Posterior vena cava (tissue), 2 donors: ENCODE measurements at places on chromosomes 5 and 9. TPM values are rescaled to one million over a fixed set of nuclear protein-coding genes. Genes with fewer than 3 reads are reported as not detected.

DNA sequence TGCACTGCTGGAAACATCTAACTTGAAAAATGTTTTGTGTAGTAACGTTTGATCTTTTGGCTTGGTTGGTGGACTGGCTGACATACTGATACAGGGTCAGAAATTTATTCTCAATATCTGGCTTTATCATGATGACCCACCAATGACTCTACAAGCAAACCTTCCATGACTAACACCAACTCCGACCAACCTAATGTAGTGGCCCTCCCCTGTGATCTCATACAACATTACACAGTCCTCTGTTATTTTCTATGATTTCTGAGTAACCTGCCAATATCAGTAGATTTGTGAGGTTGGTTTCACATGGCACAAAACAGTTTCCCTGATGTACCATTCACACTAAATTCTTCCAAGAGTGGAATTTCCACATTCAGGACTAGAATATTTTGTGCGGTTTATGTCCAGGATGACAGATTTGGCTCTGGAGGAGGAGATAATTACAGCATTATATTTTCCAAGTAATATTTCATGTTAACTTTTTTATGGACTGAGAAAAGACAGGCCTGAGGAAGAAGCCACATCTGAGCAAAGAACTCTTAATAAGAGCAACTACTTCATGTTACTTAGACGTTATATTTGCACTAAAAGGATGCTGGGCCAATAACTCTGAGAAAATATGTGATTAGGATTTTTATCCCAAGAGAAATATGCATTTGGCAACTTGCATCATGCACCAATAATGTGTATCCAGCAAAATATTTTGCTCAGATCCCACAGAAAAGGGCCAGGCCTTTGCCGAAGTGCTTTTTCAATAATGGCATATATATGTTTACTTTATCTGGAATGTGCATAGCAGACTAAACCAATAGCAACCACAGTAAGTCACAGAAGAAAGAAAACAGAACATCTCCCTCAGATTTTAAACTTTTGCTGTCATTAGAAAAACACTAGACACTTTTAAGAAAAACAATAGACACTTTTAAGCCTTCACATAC, 273.4 kb downstream of the KCNN2 start:
- no peak for DNase-seq

- no peak for DNase-seq
Observed at GRCh38 chr9:123358181-123358905, 2.3 kb downstream of the CRB2 start.

GRCh38 chr5:155591273-155591672, 577.7 kb downstream of the KIF4B start:
- DNase-seq: no peak

- peak; percentile 53 for DNase-seq
Observed at GRCh38 chr5:178396796-178397720, 164.5 kb upstream of the PHYKPL start.

DNA sequence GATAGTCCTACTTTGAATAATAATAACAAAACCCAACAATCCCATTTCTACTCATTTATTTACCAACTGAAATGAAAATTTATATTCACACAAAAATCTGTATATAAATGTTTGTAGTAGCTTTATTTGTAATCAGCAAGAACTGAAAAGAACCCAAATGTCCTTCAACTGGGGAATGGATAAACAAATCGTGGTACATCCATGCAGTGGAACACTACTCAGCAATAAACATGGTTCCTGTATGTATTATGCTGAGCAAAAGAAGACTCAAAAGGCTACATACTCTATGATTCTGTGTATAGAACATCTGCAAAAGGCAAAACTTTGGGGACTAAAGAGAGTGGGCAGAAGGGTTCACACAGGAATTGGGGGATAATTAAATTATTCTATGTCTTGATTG, 136.1 kb upstream of the HAND1 start:
- no peak for DNase-seq

GRCh38 chr9:99116003-99116411, 11.1 kb downstream of the TGFBR1 start:
- DNase-seq: no peak

GRCh38 chr9:127921557-127922120, 4.8 kb upstream of the ST6GALNAC4 start:
- peak; percentile 93 for DNase-seq

DNA sequence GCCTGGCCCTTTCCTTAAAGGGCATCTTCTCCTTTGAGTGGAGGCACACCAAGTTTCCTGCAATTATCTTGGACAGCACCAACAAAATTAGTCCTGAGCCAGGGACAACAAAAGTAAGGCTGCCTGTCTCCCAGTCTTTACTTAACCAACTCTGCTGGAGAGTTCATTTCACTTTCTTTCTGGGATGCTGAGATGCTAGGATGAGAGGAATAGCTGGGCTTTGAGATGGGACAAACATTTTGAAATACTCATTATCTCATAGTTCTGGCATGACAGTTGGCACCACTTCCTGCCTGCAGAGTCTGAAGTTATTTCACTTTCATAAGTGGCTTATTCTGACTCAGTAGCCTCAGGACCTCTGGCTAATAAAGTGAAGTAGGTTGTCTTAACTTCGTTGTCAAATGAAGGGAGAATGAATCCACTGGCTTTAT, 157.0 kb downstream of the C9orf152 start:
- no peak for DNase-seq

DNA sequence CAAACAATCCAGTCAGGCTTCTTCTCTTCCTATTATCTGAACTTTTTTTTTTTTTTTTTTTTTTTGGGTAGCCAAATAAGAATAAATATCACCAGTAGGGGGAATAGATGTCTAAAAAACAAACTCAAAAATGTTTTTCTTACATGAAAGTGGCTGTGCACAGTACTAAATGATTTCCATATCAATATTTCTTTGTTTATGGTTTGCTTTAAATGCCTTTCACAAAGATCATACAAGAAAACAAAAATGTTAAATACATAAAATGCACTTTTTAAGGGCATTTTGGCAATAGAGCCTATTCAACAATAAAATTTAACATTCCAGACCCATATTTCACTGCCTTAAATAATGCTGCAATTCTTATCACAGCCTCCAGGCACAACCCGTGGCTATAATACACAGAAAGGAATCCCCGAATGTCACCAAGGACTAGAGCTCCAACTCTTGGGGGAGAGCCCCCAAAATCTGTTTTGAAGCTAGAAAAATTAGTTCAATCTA, 91.1 kb upstream of the TBCA start:
- DNase-seq: no peak

GRCh38 chr5:117892360-117892759, 1096.0 kb downstream of the DTWD2 start:
- DNase-seq: no peak

DNA sequence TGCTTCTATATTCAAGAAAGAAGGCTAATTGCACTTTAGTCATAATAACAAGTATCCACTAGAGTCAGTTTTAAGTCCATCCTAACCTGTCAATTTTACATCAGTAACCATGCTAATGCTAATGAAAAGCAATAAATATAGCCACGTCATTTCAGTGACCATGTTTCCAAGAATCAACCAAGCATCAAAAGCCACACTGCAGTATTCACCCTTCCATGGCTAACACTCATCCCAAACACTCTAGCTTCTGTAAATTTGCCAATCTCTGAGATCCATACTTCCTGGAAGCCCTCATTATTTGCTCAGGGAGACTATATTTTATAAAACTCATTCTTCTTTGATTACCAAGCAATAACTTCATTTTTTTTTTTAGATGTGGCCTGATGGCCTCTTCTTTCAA, 712.0 kb downstream of the CETN3 start:
- DNase-seq: no peak

DNA sequence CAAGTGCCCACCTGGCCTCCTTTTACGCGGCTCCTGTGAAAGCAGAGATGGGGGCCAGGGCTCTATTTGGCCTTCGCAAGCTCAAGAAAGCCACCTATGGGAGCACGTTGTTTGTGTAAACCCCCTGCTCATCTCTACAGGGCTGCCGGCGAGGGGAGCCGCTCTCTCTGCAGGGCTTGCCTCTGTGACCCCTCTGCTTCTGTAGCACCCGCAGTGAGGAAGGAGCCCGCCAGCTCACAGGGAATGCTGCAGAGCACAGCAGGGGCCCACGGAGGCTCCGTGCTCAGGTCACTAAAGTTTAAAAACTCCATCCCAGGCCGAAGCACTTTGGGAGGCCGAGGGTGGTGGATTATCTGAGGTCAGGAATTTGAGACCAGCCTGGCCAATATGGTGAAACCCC, 376.8 kb downstream of the IRX2 start:
- DNase-seq: peak; percentile 52

GRCh38 chr9:134052491-134052890, 15.3 kb downstream of the BRD3 start:
- DNase-seq: no peak

- DNase-seq: no peak
Observed at GRCh38 chr9:98775831-98776441, 20.4 kb downstream of the ANKS6 start.

- no peak for DNase-seq
Observed at GRCh38 chr5:173590436-173591055, 25.9 kb downstream of the BOD1 start.

DNA sequence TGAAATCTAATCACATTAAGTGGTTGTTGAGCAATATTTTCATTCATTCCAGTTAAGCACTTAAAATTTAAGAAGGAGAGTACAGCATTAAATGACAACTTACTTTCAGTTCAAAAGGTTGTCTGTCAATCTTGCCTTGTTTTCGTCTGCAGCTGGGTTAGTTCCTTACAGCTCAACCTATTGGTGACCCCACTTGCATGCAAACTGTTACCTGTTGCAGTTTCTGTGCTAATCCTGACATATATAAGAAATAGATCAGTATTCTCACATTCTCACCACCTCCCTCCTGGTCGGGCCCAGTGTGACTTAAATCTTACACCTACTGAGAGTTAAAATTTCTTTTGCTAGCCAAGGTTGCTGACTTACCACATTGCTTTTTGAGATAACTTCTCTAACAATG, 191.8 kb upstream of the SMC2 start:
- no peak for DNase-seq

DNA sequence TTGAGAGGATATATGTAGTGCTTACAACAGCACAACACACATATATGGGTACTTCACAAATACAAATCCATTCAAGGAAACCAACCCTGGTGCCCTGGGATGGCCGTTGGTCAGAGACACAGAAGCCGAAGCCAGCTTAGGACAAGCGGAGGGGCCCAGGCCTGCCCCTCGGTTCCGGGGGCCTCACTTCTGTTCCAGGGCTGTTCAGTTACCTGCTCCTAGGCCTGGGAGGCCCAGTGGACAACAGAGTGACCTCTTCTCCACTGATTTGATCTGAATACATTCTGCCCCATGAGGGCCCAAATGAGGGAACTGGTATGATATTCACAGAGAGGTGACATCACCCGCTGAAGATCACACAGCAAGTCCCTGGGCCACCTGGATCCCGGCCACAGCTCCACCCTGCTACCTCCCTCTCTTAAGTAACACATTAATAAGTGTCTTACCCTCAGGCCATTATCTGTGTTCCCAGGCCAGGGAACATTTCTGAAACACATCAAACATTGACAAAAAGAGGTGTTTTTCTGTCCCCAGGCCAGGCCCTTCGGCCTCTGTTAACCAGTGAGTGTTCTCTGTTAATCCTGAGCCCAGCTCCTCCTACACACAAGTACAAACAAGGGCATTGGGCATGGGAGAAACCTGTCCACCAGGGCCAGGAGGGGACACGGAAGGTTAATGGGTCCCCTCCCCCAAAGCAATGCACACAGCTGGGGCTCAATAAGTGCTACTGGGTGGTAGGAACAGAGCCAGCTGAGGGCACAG, 4.5 kb upstream of the GRHPR start:
- DNase-seq: peak; percentile 58

- DNase-seq: no peak
Observed at GRCh38 chr9:70168521-70168920, 90.3 kb upstream of the SMC5 start.

- DNase-seq: no peak
Observed at GRCh38 chr5:160092514-160092913, 26.7 kb downstream of the PWWP2A start.

DNA sequence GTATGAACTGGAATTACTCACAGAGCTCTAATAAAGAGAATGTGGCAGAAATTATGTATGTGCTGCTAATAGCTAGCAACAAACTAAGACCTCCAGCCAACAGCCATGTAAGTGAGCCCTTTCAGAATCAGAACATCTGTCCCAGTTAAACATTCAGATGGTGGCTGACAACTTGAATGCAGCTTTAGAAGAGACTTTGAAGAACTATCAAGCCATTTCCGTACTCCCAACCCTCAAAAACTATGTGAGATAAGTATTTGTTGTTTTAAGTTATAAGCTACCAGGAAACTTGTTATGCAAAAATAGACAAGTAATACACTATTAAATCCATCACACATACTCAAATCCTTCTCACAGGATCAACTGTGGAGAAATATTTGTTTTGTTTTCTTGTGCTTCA, 205.2 kb upstream of the EDIL3 start:
- DNase-seq: no peak

Gene TMC1
- total RNA-seq: 1.00 TPM

Gene CLIC3
- total RNA-seq: 1.9 TPM

Gene PDE4D
- total RNA-seq: 106 TPM

Gene FAM151B
- 3.2 TPM for total RNA-seq

Gene HMCN2
- total RNA-seq: 224 TPM

Gene CNOT8
- 46.5 TPM for total RNA-seq

Gene RAI14
- total RNA-seq: 76.1 TPM

Gene BTNL9
- total RNA-seq: 22.6 TPM

Gene ENTREP1
- 6.5 TPM for total RNA-seq

Gene CCDC183
- total RNA-seq: 0.29 TPM
